ENCODE measurements at places on chromosomes 3 and 15.

- no peak for DNase-seq
These were observed 45.0 kb downstream of the SUCNR1 start for GRCh38 chr3:151918253-151919029.

- DNase-seq: no peak
These were observed 15.3 kb upstream of the BHLHE40 start for GRCh38 chr3:4963669-4964570.

- no peak for DNase-seq
These were observed 26.4 kb downstream of the GNB5 start for GRCh38 chr15:52164631-52165265.

DNA sequence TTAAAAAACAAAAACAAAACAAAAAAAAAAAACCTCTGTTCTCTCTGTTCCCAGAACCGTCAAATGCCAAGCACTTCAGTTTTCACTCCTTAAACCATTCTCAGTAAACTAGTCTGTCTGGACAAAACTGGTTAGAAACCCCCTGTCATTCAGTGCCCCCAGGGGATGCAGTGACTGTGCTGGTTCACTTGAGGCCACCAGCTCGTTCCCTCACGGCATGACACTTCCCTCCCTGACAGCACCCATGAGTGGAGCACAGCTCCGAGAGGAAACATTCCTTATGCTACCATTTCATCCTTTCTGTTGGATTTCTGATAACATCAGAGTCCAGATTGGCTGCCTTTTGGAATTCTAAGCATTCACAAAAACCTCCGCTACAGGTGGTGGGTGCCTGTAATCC lies 244.0 kb upstream of the TPM1 start:
- DNase-seq: no peak

DNA sequence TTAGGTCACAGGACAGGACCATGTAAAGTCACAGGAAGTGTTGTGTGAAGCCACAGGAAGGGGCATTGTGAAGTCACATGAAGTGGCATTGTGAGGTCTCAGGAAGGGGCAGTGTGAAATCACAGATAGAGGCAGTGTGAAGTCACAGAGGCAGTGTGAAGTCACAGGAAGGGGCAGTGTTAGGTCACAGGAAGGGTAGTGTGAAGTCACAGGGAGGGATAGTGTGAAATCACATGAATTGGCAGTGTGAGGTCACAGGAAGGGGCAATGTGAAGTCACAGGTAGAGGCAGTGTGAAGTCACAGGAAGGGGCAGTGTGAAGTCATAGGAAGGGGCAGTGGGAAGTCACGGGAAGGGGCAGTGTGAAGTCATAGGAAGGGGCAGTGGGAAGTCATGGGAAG lies 37.9 kb downstream of the GASK1A start:
- DNase-seq: no peak

- DNase-seq: no peak
These were observed 32.5 kb downstream of the PHC3 start for GRCh38 chr3:170149016-170149415.

- no peak for DNase-seq
These were observed 532 bp upstream of the ESYT3 start for GRCh38 chr3:138433892-138434275.

- DNase-seq: no peak
These were observed 2.9 kb downstream of the RAB43 start for GRCh38 chr3:129118745-129119144.

DNA sequence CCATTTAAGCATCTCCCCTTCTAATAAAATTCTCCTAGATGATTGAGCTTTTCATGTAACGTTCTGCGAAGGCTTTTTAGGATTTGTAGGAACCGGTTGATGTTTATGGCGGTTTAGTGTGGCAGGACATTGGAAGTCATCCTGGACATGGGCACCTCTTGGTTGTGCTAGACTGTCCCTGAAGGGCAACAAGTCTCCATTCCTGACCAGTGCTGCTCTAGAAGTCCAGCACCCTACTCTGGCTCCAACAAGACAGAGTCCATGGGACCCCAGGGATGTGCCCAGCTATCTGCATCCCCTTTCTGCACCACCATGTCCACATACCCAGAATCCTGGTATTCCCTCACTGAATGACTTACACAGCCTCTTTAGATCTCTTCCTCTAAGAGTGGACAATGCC lies 46.4 kb downstream of the KCNAB1 start:
- DNase-seq: no peak

DNA sequence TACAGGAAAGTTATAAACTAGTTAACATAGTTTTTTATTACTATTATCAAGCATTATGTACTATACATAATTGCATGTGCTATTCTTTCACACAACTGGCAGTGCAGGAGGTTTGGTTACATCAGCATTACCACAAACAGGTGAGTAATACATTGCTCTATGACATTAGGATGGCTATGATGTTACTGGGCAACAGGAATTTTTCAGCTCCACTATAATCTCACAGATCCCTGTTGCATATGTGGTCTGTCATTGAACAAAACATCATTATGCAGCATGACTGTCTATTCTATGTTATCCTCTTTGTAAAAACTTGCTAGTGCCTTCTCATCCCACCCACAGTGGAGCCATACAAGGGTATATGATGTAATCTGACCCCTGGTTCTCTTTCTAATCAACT lies 36.5 kb upstream of the PDZRN3 start:
- DNase-seq: no peak

- DNase-seq: no peak
These were observed 52.6 kb downstream of the POMGNT2 start for GRCh38 chr3:43053291-43053690.

DNA sequence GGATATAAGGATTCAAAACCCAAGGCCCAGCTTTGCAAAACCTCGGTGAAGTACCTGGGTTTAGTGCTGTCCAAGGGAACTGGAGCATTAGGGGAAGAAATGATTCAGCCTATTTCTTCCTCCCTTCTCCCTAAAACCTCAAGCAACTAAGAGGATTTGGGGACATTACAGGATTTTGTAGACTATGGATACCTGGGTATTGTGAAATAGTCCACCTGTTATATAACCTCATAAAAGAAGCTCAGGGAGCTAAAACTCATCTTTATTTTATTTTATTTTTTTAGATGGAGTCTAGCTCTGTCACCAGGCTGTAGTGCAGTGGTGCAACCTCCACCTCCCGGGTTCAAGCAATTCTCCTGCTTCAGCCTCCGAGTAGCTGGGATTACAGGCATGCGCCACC lies 8.7 kb upstream of the SMCO1 start:
- no peak for DNase-seq

GRCh38 chr15:69342460-69343076 lies 43.9 kb downstream of the PAQR5 start:
- DNase-seq: no peak

GRCh38 chr3:181844211-181844610 lies 132.5 kb downstream of the SOX2 start:
- DNase-seq: no peak

- no peak for DNase-seq
These were observed 88.6 kb downstream of the SEC22A start for GRCh38 chr3:123290107-123290930.

DNA sequence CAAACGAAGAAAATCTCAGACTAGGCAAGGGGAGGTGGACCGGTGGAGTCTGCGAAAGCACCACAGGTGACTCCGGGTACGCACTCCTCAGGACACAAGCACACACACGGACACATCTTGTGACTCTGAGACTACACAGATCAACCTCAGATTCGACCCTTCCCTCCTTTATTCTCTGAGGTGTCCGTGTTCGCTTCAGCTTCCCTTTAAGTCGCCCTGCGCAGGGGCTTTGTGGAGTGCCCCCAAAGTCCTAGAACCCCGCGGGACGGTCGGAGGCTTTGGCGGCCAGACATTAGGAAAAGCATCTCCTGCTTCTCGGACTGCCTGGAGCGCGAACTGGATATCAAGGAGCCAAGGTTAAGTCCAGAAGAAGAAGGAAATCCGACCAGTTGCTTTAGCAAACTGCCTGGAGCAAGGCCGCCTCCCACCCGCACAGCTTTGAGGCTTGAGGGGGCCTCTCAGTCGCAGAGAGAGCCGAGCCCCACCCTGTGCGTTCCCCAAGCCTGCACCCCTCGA lies 730 bp downstream of the DGKG start:
- DNase-seq: no peak

- DNase-seq: peak; percentile 5
These were observed 41.8 kb downstream of the IFT122 start for GRCh38 chr3:129481766-129482332.

- DNase-seq: no peak
These were observed 199.6 kb downstream of the ATP10A start for GRCh38 chr15:25663515-25663914.

GRCh38 chr15:48940508-48940907 lies 23.2 kb downstream of the SHC4 start:
- no peak for DNase-seq

GRCh38 chr3:124818398-124819091 lies 68.6 kb downstream of the ITGB5 start:
- DNase-seq: no peak

DNA sequence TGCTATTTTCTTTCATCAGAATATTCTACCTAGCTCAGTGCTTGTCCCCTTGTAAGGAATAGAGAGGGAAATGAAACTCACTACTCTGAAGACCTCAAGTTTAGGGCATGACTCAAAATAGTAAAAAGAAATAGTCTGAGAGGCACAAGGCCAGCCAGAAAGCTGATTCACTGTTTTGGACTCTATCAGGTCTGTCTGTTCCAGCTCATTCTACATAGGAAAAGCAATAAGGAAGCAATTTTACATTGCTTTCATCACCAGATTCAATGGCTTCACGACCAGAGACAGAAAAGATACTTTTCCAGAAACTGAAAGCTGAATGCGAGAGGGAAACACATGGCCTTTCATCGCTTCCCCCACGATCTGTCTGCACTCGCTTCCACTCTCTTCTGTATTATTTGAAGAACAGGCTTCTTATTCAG lies 276.0 kb downstream of the GBE1 start:
- DNase-seq: no peak

DNA sequence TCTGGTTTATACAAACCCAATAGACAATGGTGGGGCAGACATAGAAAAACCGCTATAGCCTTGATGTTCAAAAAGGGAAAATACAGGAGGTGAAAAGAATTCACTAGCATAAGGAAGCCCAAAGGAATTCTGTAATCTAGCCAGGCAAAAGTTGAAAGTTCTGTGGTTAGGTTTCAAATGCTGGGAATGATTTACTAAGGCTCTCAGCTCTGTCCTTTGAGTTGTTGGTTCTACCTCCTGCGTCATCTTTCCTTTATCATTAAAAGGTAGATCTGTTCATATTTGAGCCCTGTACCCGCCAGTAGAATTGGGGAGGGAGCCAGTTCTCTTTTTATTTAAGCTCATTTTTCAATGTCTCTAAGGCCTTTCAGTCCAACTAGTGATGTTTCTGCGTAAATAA lies 866.5 kb downstream of the IGSF11 start:
- DNase-seq: no peak

GRCh38 chr3:87076946-87077345 lies 86.0 kb upstream of the VGLL3 start:
- no peak for DNase-seq

DNA sequence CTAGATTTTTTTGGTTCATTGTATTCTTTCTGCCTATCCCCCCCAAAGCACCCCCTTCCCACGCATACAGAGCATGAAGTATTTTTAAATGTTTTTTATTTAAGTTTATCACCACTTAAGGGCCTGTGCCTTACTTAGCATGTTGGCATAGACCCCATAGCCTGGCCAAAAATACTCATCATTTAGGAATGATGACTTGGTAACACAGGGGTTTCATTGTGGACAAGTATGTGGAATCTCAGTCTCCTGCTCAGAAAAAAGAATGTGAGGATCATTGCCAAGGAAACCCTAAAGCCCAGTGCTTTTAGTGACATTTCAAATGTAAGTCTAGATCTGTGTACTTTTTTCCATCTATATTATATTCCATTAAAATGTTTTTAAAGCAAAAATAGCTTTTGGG lies 146.3 kb downstream of the ALCAM start:
- DNase-seq: no peak

- DNase-seq: no peak
These were observed 189.2 kb upstream of the FEZF2 start for GRCh38 chr3:62562596-62562995.

GRCh38 chr3:27252646-27253045 lies 116.5 kb downstream of the NEK10 start:
- DNase-seq: no peak

- peak; percentile 61 for DNase-seq
These were observed 7.7 kb downstream of the CCR5 start for GRCh38 chr3:46378426-46378942.

DNA sequence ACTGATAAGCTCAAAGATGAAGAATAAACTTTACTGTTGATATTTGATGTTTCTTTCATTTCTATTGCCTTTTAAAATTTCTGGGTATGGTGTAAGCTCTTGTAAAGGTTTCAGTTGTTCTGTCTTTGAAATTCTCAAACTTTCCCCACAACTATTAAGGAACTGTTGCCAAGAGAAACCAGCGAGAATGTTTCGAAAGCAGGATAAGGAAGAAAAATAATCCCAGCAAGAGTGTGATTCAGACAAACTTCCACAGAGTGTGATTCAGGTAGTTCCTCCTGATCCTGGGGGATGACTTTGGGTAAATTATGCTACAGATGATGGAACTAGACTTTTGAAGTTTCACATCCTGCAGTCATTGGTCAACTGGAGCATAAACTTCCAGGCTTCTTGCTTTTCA lies 632.0 kb downstream of the NSUN3 start:
- DNase-seq: no peak

- DNase-seq: no peak
These were observed 1.2 kb downstream of the ROBO2 start for GRCh38 chr3:77040926-77041722.

DNA sequence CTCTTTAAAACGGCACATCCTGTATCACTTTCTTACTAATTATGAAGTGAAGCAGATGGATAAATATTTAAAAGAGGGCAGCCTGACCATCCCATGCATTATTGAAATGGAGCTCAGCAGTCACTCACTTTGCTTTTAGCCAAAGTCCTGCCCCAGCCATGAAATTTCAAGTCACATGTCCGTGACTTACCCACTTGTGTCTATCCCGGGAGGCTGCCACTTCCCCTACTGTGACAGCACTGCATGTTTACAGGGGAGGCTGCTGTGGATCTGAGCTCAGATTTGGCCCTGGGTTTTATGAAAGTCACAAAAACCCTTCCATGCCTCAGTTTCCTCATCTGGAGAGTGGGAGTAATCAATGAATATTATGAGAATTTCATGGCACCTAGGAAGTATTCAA lies 17.9 kb upstream of the LRRK1 start:
- no peak for DNase-seq

DNA sequence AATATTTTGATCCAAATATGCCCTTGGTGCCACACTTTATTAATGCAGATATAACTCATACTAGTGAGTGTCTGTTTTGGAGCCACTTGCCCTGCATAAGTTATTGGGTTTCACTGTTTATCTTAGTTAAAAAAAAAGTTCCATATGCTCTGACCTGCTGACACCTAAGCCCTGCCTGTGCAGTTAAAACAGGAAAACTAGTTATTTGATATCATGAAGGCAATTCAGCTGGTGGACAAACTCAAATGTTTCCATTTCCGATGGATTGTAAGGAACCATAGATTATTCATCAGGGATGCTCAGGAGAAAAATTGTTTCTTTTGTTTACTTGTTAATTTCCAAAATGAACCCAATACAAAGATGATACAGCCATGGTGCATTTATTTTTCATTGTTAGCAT lies 68.3 kb downstream of the NR2F2 start:
- DNase-seq: no peak

GRCh38 chr3:188207941-188208515 lies 54.1 kb downstream of the LPP start:
- DNase-seq: no peak

GRCh38 chr15:80568876-80569605 lies 126.1 kb upstream of the ABHD17C start:
- no peak for DNase-seq

- DNase-seq: no peak
These were observed 108.9 kb downstream of the EDEM1 start for GRCh38 chr3:5296362-5296761.
